Anterior cingulate cortex (tissue), 58 donors: ENCODE measurements at places on chromosomes 12 and 14.
A peak's percentile ranks its signal among the peaks of the same experiment; 100 is the strongest.

DNA sequence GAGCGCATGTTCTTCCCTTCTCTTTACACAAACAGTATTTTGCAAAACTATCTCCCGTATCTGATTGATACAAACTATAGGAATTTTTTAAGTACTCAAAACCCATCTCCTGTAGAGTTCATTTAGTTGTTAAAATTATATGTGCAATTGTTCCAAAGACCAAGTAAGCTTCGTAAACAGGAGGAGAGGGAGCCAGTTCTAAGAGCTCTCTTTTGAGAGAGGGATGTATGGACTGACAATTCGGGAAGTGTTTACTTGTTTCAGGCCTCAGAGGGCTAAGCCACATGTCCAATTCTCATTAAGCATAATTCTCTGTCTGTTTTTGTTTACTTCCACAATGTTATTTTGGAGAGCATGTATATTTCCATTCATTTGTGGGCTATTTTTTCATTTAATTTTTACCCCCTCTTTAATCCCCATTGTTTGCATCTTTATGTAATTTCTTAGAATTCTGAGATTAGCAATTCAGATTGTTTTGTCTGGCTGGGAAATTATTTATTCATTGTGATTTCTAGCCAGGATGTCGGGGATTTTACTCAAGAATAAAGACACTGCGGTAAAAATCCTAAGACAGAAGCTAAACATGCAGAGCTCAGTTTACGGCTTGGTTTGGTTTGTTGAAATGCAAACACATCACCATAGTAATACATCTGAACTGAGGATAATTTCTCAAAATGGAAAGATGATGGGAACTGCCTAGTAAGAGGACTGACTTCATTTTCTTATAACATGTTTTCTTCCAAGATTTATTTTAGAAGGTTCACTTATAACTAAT is 126.8 kb downstream of the KCNK10 start:
- no peak for DNase-seq

DNA sequence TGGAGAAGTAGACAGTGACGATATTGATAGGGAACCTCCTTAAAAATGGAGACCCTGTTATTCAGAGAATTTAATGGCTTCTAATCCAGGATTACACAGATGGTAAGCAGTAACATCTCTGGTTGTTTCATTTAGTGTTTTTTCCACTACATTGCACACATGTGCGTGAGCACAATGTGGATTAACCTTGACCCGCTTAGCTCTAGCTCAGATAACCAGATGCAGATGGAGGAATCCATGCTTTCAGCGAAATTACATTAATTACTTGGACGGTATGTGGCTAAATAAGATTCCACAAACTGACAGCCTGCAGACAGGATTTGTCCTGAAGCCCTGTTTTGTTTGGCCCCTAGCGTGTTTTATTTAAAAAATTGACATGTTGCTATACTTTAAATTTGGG is 378.4 kb downstream of the CCDC91 start:
- DNase-seq = no peak

- DNase-seq = no peak
Observed at GRCh38 chr14:46571970-46572369, 79.6 kb downstream of the RPL10L start.

GRCh38 chr12:56722832-56723231 is 2.3 kb downstream of the NACA start:
- no peak for DNase-seq

GRCh38 chr12:43103866-43104265 is 448.1 kb downstream of the ADAMTS20 start:
- no peak for DNase-seq

DNA sequence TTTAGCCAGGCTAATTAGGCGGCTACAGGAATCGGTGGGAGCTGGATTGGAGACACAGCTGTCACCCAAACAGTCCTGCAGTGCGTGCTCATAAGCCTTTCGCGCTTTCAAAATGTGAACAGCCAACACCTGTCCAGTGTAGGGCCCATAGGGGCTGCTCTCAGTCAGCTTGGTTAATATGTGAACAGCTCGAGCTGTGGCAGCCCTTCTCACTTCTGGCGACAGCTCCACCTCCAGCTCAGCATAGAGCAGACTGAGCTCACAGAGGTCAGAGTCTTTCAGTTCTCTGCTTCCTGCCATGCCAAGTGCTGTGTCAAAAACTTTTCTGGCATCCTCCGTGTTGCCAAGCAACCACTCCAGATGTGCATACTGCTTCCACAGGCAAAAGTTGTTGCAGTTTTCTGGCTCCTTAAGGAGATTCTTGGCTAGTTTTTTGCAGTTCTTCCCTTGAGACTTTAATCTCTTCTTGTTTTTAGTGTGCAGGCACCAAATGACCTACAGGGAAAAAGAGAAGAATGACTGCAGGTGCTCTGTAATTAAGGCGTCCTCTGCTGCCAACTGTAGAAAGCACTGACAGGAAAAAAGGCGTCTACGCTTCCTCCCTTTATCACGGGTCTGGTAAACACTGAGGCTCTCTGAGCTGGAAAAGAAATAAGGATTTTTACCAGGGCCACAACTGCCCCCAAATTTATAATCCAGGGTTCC is 32.5 kb downstream of the PSMC1 start:
- no peak for DNase-seq

GRCh38 chr12:104454997-104455396 is 1.8 kb upstream of the CHST11 start:
- DNase-seq = no peak

DNA sequence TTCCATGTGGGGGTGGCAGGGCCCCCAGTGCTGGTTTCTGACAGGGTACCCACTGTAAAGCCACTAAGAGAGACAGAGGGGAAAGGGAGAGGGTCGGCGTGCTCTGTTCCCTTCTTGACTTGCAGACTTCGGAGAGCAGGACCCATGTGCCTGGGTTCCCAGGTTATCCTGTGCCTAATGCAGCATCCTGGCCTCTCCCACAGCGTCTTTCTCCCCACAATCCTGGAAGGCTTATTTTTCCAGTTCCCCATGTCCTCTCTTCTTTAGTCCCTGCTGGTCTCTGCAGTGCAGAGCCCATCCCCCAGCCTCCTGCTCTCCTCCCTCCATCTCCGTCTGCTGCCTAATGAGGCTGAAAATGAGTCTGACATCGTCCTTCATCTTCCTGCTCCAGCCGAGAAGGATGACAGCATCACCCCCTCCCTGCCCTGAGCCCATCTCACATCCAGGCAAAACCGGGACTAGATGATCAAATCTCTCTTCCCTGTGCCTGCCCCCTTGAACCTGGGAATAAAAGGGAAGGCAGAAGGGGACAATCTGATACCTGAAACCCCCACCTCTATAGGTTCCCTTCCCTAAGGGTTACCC is 15.1 kb downstream of the CALCOCO1 start:
- DNase-seq = peak; percentile 37

- no peak for DNase-seq
Observed at GRCh38 chr12:2383325-2384028, 330.7 kb downstream of the CACNA1C start.

DNA sequence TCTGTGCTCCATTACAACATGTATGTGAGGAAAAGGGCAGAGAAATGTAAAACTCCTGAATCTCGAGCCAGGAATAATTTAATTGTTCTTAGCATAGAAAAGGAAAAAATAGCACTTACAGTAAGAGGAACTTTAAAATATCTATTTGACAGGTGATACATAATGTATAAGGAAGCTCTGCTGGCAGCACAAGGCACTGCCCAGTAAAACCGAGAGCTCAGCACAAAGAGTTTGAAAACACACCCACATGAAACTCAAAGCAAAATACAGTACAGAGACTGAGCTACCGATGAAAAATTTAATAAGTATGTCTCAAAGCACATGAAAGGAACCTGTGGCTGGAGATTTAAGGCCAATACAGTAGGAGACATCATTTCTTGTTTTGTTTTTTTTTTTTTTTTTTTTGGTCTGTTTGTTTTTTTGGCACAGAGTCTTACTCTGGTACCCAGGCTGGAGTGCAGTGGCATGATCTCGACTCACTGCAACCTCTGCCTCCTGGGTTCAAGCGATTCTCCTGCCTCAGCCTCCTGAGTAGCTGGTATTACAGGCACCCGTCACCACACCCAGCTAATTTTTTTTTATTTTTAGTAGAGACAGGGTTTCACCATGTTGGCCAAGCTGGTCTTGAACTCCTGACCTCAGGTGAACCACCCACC is 19.2 kb downstream of the CLIP1 start:
- DNase-seq = no peak

DNA sequence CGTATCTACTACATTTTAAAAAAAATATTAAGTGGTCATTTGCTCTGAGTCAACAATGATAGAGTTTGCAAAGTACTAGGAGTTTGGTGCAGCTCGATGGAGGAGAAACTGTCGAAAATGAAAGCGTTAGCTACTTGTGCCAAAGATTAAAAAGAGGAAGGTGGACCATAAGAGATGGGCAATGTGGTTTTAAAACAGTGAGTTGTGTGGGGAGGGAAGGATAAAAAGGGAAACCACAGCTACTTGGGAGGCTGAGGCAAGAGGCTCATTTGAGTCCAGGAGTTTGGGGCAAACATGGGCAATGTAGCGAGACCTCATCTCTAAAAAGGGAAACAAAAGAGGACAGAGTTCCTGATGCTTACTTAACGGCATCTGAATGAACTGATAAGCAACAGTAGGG is 18.2 kb upstream of the STRAP start:
- no peak for DNase-seq

DNA sequence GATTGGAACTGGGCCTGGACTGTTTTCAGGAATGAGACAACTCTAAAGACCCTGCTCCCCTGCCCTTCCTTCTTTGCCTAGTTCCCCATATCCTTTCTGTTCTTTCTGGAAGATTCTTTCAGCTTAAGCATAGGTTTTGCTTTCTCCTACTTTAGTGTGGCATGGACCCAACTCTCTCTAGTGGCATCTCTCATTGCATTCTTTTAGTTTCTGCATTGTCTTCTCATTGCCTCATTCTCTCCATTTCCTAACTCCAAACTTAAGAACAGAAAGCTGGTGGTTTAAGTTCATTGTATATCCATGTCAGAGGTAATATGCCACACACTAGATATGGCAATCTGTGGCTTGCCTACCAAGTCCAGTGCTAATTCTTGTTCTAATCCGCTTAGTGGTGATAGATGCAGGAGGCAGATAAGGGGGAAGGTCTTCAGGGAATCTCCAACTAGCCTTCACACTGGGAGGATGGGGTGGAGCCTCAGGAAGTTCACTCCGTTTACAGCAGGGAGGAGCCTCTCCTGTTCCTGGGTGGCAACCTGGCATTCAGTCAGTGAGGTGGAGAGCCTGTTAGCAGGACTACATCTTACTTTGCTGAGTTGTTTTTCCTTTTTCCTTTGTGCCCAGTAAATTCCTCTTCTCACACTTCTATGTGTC is 165.1 kb upstream of the LMNTD1 start:
- DNase-seq = no peak

DNA sequence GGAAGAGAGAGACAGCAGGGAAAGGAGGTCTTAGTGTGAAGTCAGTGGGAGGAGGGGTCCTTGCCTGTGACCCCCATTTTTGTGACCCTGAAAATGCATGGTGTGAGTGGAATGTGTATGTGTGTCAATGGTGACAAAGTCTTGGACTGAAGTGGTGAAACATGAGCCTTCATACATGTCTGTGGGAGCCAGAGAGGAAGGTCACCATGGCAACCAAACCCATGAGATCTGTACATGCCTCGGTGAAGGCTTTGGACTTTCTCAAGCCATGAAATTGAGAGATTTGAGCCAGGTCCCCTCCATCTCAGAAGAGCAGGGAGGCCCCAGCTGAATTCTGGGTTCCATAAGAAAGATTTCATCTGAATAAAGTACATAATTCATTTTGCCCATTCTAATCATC is 108.7 kb downstream of the TTC8 start:
- no peak for DNase-seq

DNA sequence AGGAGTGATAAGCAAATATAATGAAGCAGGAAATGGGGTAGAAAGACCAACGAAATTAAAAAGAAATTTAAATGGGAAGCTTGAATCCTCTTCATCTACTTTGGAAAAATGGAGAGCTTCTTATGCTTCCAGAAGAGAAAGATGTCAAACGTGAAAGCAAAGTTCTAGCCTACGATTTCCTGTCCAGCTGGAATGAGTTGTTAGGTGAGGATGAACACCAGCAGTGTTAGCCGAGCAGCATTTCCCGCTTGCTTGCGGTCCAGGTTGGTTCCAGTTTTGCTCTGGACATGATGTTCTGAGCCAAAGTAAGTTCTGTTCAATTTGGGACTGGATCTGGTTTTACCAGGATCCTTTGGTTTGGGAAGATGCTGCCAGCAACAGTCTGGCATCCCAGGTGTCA is 78.9 kb downstream of the DACT1 start:
- DNase-seq = no peak

DNA sequence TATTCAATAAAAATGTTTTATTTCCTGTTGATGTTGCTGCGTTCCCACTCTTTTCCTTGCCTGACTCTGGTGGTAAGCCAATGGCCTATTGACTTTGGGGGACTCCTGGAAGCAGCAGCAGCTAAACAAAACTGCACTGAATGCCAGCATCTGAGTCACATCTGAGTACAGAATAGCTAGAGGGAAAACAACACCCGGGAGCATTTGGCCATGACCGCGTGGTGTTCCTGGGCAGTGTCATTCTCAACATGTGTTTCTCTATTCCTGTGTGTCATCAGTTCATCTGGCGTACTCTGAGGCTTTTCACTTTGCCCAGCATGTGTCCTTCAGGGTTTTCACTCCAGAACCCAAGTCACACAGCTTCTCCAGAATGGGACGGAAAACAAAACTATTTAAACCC is 238.8 kb downstream of the PAWR start:
- no peak for DNase-seq

DNA sequence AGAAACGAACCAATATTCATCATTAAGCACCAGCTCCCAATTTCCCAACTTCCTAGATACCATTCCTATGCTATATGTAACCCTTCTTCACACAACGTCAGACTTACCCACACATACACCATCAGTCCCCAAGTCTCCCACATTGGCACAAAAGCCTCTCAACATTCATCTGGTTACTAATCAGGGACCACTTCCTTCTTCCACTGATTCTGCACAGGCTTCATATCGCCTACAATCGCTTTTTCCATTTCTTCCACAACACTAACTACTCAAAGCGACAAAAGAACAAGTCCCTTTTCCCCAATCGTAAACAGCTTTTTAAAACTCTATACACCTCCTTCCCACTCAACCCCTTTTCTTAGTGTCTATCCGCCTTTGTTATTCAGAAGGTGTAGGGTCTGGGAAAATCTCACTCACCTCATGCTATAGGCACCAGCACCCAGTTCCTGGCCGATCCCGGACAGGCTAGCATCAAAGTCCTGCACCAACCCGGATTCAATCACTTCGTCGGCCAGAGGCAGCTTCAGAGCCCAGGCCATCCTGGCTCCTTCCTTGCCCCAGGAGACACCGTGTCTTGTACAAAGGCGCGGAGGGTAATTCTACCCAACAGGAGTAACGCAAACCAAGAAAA is 936 bp downstream of the TFCP2 start:
- peak; percentile 33 for DNase-seq

GRCh38 chr14:22901799-22902198 is 17.1 kb downstream of the RBM23 start:
- DNase-seq = no peak
